ENCODE measurements at places on chromosomes 1 and 21. TPM values are rescaled to one million over a fixed set of nuclear protein-coding genes. Genes with fewer than 3 reads are reported as not detected.

MSTO1 gene
- 92.4 TPM for total RNA-seq

LORICRIN gene
- not detected for total RNA-seq

TEKT2 gene
- total RNA-seq = 8.4 TPM

F11R gene
- total RNA-seq = 3.5 TPM

DDR2 gene
- 2.6 TPM for total RNA-seq

FAM167B gene
- 1.5 TPM for total RNA-seq

FCRL4 gene
- not detected for total RNA-seq

NR5A2 gene
- total RNA-seq = not detected

GRCh38 chr1:201771466-201771865 lies 57.5 kb upstream of the IPO9 start:
- no peak for DNase-seq

DNA sequence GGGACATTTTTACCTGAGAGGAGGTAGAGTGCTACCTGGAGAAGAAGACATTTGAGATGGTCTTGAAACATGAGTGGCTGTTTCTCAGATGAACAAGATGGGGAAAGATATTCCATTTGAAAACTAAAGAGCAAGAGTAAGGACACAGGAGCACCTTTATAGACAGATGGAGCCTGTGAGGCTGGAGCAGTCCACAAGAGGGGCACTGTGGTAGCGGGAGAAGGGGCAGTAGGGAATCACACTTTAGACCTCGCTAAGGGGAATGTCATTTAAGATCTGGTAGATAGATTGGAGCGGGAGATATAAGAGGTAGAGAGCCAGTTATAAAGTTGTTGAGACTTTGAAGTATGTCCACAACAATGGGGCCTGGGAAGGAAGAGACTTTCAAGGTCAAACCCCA lies 23.4 kb downstream of the DYNLT5 start:
- no peak for DNase-seq

- no peak for DNase-seq
Observed at GRCh38 chr1:213564215-213564659, 423.5 kb upstream of the PROX1 start.

DNA sequence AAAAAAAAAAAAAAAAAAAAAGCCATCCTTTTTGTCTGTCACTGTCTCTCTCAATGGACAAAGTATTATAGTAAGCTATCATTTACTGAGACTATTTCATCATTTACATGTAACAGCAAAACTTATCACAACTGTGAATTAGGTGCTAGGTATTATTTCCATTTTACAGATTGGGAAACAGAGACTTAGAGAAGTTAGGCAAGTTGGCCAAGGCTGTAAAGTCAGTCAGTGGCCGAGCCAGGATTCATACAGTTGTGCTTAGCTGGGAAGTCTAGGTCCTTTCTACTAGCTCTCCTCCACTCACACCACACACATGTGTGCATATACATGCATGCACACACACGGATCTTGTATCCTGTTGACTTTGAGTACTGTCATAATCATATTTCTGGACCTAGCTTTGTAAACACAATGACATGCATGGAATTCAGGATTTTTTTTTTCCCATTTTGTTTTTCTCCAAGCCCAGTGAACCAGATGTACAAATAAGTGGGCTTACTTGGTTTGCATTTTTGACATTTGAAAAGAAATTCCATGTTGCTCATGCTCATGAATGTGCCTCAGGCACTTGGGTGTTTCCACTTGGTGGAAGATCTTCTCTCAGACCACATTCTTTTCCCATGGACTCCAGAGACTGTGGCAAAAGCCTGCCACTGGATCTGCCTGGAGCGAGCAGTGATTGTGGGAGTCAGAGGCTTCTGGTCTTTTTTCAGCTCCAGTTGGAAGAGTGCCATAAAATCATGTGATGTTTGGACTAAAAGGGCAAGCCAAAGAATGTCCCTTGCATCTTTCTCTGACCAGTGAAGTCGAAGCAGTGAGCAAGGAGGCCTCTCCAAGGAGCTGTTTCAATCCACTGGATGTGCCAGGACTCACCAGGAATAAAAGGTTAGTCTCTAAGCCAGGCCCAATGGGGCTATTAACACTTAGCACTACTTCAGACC lies 61.7 kb upstream of the DNAJC6 start:
- no peak for DNase-seq

DNA sequence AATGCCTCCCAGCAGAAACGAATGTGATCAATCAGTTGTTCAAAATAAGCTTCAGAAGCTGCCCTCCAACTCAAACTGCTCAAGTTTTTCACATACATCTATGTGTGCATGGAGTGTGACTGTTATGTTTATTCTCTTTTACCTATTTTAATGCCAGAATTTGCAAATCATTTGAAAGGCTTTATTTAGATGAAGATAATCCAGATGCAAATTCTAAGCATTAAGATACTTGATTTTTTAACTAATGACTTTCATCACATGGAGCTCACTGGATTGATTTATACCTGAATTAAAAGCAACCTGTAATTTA lies 69.5 kb downstream of the PLD5 start:
- DNase-seq = no peak

GRCh38 chr21:45054927-45055612 lies 19.3 kb upstream of the ADARB1 start:
- no peak for DNase-seq

DNA sequence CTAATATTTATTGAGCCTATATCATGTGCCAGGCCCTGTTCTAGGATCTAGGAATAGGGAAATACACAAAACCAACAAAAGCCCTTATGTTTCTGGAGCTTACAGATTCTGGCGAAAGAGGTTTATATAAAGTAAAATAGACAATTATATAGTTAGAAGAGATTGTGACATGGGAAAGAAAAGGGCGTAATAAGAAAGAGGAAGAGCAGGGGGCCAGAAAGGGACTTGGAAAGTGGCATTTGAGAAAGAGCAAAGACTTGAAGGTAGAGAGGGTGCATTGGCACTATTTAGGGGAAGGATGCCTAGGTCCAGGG lies 322.5 kb upstream of the FAM78B start:
- DNase-seq = no peak

- no peak for DNase-seq
Observed at GRCh38 chr1:34684266-34684665, 70.6 kb upstream of the GJB5 start.

DNA sequence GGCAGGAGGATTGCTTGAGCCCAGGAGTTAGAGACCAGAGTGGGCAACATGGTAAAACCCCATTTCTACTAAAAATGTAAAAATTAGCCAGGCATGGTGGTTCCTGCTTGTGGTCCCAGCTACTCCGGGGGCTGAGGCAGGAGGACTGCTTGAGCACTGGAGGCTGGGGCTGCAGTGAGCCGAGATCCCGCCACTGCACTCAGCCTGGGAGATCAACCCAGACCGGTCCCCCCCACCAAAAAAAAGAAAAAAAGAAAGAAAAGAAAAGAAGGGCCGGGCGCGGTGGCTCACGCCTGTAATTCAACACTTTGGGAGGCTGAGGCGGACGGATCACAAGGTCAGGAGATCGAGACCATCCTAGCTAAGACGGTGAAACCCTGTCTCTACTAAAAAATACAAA lies 1.8 kb upstream of the GMEB1 start:
- DNase-seq = no peak

GRCh38 chr1:163258181-163258580 lies 55.5 kb upstream of the RGS5 start:
- no peak for DNase-seq

DNA sequence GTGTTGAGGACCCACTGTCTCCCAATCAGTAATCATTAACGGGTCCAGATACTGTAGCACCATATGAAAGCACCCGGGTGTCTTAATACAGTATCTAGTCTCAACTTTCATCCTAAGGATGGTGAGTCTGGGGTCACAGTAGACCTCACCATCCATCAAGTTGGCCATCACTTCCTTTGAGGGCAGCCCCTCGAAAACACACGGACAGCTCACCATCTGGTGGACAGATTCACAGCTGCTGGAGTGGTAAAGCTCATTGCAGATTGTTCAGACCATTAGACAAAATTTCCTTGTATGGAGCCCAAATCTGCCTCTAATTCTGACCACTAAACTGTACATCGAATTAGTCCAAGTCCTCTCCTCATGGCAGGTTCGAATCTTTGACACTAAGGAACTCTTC lies 123.1 kb downstream of the PGBD5 start:
- DNase-seq = no peak

GRCh38 chr1:182862827-182863226 lies 23.7 kb downstream of the DHX9 start:
- no peak for DNase-seq

DNA sequence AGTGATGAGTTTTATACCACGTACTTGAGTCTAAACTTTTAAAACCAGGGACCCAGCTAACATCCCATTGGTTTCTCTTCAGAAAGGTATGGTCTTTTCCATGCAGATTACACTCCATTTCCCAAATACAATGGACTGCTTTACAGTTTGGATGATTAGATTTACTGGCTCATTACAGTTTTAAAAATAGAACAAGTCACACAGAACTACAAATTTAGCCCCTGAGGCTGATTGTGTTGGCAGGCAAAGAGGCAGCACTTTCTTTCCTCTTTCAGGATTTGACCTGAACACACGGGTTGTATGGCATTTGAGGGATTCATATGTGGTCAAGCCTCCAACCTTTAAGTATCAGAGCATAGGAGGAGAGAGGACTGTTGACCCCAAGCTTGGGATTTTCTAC lies 21.8 kb upstream of the VTCN1 start:
- DNase-seq = no peak

- no peak for DNase-seq
Observed at GRCh38 chr1:240031009-240031408, 60.7 kb upstream of the FMN2 start.

DNA sequence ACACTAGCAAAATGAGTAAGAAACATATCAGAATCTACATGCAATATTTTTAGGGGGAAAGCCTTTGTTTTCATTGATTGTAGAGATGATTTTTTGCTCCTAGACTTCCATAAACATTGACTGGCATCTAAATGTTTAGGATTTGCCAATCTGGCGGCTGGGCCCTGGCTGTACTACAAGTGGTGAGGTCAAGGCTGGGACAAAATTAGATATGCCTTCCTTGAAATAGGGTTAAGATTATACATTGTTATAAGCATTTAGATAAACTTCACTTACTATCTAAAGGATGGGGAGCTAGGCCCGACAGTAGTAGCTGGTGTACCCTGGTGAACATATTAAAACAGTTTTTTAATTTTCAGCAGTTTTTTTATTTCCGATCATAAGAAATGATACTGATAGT lies 5.2 kb downstream of the NFIA start:
- DNase-seq = no peak

GRCh38 chr1:161069731-161070270 lies at the start of gene ARHGAP30:
Gene ARHGAP30 (minus strand): TSS chr1:161069891. CDS start chr1:161069624, 267 bp downstream.
- DNase-seq = no peak

All from neural crest cell (in vitro differentiated cells).